ENCODE measurements at places on chromosomes 2 and 18.

GRCh38 chr18:39521164-39521563, 1955.6 kb upstream of the CELF4 start:
- DNase-seq = no peak

DNA sequence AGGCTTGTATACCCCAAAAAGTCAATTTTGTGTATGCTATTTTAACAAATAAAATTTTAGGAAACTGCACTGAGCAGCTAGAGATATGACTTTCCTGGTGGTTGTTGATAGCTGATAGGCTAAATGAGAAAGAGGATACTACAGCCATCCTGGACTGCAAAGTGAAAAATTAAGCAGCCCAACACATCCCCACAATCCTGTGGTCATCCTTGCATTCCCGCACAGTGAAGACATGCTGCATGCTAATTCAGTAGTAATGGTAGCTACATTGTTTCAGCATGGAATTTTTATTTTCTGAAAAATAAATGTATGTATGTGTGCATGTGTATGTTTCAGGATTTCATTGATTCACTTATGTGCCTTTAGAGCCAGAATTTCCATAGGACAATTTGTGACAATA, 124.2 kb upstream of the CCDC68 start:
- no peak for DNase-seq

DNA sequence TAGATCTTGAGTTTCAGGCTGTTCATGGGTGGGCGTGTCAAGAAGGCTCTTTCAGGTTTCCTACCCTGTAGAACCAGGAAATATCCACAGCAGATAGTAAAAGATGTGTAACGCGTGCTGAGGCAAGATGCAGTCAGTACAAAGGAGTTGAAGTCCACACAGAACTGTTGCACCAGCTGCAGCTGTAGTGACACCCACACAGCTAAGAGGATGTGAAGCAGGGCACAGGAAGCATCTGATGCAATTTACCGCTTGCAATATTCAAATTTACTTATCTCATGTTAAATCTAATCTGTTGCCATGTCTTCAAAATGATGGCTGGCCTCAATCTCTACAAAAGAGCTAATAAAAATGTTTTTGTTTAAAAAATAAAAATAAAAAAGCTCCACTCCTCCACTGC, 132.8 kb downstream of the ARHGAP15 start:
- no peak for DNase-seq

DNA sequence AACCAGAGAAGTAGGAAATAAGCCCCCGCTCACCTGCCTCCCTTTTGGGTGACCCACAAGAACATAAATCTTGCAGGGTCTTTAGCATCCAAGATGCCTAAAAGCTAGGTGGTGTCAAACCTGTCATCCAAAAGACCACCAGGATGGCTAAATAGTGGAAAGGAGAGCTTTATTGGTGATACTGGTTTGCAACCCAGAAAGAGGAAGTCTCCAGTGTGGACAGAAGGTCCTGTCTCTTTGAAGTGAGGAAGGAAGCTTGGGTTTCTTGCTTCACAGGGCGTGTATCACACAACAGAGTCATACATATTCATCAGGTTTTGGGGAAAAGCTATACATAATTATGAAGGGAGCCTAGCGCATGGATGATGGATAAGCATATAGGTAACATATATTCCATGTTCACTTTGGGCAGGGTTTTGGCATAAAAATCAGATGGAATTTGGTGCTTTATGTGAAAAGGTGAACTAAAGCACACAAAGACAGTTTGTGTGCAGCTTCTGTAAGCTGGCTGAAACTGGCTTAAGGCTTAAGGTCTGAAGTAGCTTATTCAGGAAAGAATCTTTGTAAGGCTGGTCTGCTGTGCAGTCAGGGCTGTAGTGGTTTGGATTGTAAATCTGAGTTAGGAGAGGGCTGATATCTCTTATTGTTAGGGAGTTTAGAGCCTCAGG, 102.2 kb upstream of the MSH2 start:
- no peak for DNase-seq

DNA sequence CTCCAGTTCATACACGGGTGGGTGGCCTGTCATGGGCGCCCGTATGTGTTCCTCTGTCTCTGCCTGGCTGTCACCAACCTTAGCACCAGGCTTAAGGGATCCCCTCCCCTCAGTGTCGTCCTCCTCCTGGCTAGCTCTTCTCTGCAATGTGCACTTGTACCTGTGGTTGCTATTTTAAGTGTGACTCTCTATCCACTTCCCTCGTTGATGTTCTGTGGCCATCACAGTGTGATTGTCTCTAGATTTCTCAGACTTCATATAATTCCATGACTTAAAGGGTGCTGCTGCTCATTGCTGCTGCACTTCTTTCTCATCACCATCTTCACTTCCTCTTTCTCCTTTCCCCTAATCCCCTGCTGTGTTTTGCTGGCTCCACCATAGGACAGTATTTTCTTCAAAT, 143.4 kb downstream of the EML6 start:
- no peak for DNase-seq

DNA sequence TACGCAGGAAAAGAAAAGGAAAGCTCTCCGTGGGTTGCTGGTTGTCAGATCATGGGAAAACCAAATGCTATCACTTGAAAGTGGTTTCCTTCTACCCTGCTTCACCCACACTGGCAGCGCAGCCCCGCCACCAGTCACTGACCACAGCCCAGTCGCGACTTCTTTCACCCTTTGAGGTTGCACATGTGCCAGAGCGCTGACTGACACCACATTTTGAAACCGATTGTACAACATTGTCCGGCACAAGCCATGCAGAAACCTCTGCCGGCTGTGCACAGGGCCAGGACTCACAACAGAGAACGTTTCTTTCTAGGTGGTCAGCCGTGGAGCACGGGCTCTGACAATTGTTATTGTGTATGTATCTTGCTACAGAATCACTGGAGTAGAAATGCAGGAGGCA, 827.2 kb upstream of the POU3F3 start:
- no peak for DNase-seq

- no peak for DNase-seq
Measured at GRCh38 chr2:62149708-62150107, 46.2 kb upstream of the B3GNT2 start.

GRCh38 chr2:214631406-214631805, 178.1 kb downstream of the BARD1 start:
- no peak for DNase-seq

DNA sequence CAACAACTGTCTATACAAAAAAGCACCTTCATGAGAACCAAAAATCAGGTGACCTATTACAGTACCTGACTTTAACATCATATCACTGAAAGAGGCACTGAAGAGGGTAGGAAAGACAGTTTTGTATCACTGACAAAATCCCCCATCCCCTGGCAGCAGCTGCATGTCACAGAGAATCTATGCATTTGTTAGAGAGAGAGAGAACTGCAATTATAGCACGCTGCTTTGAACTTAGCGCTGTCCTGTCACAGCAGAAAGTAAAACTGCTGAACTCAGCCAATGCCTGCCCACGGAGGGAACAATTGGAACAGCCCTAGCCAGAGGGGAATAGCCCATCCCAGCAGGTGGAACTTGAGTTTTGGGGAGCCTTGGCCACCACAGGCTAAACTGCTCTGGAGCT, 75.1 kb upstream of the NOL4 start:
- DNase-seq = no peak

GRCh38 chr18:10604182-10604581, 78.4 kb downstream of the NAPG start:
- no peak for DNase-seq

GRCh38 chr18:10259901-10260300, 194.5 kb upstream of the APCDD1 start:
- no peak for DNase-seq

GRCh38 chr18:51321696-51322095, 124.2 kb upstream of the MEX3C start:
- no peak for DNase-seq

DNA sequence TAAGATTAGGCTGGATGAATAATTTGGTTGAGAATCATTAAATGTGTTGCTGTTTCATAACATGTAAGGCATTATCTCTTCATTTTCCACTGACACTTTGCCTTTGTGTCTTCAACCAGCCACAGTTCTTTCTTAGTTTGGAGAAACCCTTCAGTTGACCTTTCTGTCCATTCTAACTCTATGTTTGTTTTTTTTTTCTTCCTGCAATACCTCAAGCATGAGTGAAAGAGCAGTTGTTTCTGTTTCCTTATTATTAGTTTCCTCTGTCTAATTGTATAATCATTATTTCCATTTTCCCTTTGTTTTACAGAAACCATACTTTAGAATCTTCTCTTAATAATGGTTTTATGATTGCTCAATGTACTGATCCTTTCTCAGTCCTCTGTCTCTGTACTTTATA, 25.6 kb downstream of the HADHB start:
- DNase-seq = no peak

- DNase-seq = no peak
Measured at GRCh38 chr2:197031803-197032202, 105.3 kb upstream of the PGAP1 start.

DNA sequence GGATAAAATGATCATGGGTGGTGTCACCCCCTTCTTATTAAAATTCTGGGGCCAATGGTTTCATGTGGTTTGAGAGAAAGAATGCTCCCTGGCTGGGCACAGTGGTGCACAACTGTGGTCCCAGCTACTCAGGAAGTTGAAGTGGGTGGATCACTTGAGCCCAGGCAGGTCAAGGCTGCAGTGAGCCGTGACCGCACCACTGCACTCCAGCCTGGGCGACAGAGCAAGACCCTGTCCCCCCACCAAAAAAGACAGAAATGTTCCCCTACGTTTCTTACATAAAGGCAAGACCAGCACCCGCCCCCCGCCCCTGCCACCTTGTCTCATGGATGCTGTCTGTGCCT, 53.0 kb upstream of the ID2 start:
- DNase-seq = no peak

GRCh38 chr2:187569042-187569441, 14.8 kb upstream of the TFPI start:
- no peak for DNase-seq

- no peak for DNase-seq
Measured at GRCh38 chr18:77096936-77097886, 35.4 kb downstream of the MBP start.

DNA sequence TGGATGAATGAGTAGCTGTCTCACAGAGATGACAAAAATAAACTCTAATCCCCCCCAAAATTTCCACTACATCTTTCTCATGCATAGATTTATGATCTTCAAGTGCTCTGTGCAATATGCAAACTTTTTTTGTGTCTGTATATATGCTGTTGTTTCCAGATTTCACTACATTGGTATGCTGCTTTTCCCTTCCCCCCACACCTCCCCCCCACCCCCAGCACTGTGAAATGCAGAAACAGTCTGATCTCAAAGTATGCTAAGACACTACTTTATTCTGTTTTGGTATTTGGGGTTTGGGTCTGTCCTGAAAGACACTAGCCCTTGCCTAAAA, 524 bp upstream of the KLHL14 start:
- DNase-seq = no peak

- no peak for DNase-seq
Measured at GRCh38 chr2:171741189-171741588, 53.9 kb downstream of the DYNC1I2 start.

GRCh38 chr18:31225668-31226067, 63.0 kb upstream of the DSC1 start:
- no peak for DNase-seq

DNA sequence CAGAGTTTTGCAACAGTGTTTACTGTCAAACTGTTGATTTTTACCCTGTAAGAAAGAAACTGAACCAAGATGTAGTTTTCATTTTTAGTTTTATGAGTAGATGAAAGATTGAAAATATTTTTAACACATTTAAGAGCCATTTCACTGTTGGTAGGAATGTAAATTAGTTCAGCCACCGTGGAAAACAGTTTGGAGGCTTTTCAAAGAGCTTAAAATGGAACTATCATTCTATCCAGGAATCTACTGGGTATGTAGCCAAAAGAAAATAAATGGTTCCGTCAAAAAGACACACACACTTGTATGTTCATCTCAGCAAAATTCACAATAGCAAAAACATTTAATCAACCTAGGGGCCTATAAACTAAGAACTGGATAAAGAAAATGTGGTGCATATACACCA, 729.8 kb upstream of the CDH7 start:
- DNase-seq = no peak

GRCh38 chr2:185967335-185967734, 228.7 kb downstream of the FSIP2 start:
- no peak for DNase-seq

- no peak for DNase-seq
Measured at GRCh38 chr18:32310774-32311173, 120.9 kb downstream of the MEP1B start.

DNA sequence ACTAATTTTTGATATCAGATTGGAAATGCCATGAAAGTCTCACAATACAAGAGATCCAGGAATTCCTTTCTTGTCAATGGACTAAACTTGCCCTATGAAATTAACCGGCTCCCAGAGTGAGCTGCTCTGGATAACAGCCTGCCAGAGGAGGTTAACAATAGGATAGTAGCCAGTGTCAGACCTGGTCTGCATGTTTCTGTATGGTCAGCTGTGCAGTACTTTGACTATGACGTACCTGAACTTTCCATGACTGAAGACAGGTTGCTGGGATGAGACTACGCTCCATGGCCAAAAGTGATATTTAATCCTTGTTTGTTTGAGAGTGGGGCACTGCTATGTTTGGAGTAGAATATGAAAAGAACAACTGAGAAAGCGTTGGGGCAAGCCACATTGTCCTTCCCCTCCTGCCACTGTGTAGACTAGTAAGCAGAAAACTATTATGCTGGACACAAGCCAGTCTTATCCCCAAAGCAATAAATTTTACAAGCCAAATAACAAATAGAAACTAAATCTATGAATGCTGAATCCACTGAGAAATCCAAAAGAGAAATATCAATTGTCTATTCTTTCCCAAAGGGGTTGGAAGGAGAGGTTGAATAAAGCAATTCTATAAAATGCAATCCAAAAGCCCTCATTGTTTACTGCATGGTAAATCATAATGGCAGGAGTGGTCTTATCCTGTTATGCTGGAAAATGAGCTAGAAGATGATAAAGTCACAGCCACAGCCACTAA, 115.5 kb upstream of the CYP26B1 start:
- DNase-seq = no peak

GRCh38 chr2:7480431-7480830, 563.2 kb downstream of the RNF144A start:
- no peak for DNase-seq

- DNase-seq = no peak
Measured at GRCh38 chr2:231483398-231484329, 19.4 kb upstream of the NCL start.

DNA sequence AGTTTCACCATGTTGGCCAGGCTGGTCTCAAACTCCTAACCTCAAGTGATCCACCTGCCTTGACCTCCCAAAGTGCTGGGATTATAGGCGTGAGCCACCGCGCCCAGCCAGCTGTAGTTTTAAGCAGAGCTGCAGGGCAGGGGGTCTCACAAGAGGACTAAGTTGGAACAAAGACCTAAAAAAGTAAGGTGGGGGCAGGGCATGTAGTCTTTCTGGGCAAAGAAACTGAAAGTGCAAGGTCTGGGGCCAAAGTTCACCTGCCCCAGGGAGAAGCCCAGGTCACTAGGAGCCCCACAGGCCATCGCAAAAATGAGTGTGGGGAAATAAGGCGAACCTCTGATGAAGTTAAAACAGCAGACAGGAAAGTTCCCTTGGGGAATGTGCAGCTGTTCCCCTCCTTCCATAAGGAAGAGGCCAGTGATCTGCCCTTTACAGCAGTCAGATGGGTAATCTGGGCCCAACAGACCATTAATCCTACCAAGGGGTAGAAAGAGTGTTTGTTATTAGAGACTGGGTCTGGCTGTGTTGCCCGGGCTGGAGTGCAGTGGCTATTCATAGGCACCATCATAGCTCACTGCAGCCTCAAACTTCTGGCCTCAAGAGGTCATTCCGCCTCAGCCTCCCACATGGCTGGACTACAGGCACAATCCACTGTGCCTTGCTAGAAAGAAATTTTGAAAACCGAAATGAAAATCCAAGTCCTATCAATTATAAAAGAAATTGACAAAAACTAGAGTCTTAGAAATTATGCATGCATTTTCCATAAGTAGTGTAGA, 2.8 kb downstream of the SCLY start:
- no peak for DNase-seq

- DNase-seq = no peak
Measured at GRCh38 chr2:25787020-25787419, 91.3 kb downstream of the ASXL2 start.
